ENCODE measurements at places on chromosomes 3 and 15.

DNA sequence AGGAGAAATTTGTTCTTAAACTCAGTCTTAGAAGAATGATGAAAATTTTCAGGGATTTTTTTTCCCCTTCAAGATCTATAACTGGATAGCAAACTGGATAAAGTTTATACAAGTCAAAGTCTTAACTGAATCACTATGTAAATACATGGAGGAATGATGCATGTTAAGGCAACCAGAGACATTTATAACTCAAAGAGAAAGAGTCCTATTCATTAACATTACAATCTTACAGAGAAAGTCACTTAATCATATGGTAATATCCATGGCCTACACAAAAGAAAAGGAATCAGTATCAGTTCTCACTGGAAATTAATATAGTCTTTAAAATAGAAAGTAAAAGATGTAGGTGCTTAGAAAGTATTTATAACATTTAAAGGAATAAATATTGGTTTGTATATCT lies 869.1 kb downstream of the TBL1XR1 start:
- no peak for DNase-seq

DNA sequence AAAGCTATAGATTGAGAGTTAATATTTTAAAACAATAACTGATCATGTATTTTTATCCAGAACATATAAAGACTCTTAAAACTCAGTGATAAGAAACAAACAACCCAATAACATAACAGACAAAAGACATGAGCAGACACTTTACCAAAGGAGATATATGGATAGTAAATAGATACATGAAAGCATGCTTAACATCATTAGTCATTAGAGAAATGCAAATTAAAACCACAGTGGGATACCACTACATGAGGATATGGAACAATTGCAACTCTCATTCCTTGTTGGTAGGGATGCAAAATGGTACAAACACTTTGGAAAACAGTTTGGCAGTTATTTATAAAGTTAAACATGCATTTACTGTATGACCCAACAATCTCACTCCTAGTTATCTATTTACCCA lies 95.0 kb downstream of the IQCH start:
- DNase-seq: no peak

DNA sequence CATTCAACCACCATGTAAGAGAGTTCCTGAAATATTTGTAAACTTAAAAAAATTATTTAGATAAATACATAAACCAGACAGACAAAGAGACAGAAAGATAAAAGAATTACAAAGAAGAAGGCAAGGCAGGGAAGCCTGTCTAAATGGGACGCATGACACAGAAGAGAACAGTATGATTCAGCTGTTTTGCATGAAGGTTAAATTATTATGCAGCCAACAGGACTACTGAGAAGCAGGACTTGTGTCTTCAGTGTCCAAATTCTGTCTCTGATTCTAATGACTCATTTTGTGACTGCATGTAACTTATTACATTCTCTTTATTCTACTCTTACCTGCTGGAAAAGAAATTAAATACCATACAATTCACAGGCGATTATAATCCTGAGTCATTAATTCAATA lies 340.4 kb upstream of the KCNMB2 start:
- DNase-seq: no peak

DNA sequence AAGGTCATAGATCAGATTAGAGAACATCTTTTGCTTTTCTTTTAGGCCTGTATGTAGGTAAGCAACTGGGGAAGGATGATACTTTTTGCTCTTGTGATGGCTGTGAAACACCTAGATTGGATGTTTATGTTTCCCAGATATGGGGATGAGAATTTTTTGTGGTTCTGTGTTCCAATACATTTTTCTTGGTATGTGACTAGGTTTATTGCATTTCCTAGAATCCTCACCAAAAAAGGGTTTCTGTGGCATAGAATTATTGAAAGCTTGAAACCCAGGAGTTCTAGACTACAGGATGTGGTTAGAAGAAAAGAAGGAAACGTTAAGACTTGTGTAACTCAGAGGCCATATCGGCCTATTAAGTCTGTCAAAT lies 25.8 kb downstream of the OXNAD1 start:
- DNase-seq: no peak

GRCh38 chr3:102646557-102646956 lies 211.7 kb downstream of the ZPLD1 start:
- DNase-seq: no peak

All from NCI-H187 treated with DMSO at 0.1 percent for 48 hours (cell line).